ENCODE measurements at places on chromosomes 5 and 9.
A peak's percentile ranks its signal among the peaks of the same experiment; 100 is the strongest.

DNA sequence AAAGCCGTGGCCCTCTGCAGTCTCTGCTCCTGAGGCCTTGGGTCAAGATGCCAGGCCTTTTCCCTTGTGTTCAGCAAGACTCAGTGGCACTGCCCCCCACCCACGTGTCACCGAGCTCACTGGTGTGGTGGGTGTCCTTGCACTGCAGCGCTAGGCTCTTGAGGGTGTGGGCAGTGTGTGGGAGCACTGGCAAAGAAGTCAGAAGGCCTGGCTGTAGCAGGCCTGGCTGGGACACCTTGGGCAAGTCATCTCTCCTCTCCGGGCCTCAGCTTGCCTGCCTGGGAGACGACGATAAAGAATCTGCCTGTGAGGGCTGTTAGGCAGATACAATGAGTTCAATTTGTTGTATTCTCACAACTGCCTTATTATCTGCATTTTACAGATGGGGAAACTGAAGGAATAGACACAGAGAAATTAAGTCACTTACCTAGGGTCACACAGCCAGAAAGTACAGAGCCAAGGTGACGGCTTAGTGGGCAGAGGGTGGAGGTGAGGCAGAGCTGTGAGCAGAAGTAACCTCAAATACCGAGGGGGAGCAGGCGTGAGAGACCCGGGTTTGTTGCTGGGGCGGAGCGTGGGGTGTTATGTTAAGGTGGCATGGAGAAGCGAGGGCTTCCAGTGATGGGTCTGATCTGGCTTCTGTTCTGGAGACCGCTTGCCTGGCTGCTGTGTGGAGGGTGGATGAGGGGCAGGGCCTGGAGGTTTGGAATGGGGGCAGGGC, 1.4 kb downstream of the TSPAN17 start:
- DNase-seq, result peak; percentile 70

DNA sequence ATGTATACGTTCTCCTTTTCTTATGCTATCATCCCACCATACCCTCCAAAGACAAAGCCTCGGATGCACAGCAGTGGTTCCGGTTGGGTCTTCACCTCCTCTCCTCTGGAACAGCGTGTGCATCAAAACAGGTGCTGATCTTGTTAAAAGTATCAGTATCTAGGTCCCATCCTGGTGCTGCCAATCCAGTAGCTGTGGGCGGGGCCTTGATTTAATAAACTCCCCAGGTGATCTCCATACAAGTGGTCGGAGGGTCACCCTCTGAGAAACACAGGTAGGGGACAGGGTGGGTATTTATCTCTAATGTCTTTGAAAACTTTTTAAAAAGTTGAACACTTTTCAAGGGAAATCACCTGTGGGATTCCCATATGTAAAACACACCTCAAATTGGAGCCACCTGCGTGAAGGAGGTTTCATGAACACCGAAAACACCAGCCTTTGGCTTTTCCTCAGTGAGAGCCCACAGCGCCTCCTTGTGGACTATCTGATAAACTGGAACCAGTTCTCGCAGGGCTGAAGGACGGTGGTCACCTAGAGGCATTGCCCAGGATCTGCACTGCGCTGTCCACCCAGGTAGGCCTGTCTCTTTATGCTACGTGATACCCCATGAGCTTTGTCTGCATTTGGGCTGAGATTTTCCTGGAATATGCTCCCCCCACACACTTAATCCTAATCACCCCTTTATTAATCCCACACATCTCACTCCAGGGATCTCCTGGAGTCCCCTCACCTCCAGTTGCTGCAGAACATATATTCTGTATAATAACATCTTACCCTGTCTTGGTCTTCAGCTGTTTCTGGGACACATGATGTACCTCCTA, 80.5 kb upstream of the EPB41L4B start:
- DNase-seq, result no peak

- peak; percentile 88 for DNase-seq
Observed at GRCh38 chr9:101530076-101530711, 3.5 kb upstream of the RNF20 start.

GRCh38 chr5:17177501-17178372, 39.7 kb upstream of the BASP1 start:
- no peak for DNase-seq

DNA sequence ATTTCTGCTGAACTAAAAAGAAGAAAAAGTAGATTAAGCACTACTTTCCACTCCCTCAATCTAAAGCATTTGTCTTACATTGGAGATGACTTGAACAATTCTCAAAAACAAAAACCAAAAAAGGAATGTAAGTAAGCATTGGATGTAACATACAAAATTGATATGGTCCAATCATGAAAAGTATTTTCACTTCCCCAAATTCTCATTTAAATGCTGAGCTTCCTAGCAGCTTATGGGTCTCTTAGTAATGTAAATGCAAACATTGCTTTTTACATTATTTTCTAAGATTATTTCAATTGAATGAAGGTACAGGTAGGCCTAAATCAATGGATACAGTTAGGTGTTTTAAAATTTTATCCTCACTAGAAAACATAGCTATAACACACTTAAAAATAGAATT, 20.0 kb downstream of the ANKH start:
- no peak for DNase-seq

GRCh38 chr9:72012646-72013045, 47.8 kb downstream of the C9orf57 start:
- no peak for DNase-seq

DNA sequence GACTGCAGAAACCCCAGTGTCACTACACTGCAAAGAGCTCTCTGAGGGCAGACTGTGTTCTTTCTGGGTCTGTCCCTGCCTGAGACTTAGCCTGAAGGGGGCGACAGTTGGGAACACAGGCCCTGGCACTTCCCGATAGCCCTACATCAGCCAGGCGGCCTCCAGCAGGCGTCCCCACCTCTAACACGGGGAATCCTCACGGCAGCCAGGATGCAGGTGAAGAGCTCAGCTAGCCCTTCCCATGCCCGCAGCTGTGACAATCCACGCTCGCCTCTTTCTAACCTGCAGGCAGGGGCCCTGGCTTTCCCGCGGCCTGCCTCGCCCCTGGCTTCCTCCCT, 5.9 kb downstream of the MED22 start:
- DNase-seq, result no peak

DNA sequence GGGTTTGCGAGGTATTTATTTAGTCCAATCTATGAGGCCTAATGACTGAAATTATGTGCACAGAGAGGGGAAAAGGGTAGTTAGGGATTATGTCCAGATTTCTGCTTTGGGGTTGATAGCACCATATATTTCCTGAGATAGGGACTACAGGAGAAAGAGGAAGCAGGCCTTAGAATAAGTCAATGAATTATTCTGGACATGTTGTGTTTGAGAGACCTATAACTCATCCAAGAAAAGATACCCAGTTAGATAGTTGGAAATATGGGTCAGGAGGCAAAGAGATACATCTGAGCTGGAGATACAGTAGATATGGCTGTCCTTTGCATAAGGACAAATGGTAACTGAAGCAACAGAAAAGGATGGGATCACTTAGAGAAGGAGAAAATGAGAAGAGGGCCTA, 53.1 kb downstream of the NR3C1 start:
- no peak for DNase-seq

DNA sequence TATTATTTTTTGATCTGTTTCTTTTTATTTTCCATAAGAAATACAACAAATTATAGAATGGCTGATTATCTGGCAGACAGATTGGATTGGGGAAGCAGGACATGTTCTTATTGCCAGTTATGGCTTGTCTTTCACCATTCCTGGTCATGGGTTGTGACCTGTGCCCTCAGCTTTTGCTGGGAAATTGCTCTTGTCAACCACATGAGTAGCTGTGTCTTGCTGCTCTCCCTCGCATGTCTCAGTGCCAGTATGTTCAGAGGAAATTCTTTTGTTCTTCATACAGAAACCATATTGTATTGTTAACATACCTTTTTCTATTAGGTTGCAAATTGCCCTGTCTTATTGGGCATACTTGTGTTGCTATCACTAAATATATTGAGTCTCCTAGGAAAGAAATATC, 344.1 kb downstream of the OSTF1 start:
- DNase-seq, result no peak

- DNase-seq, result no peak
Observed at GRCh38 chr5:21765406-21765805, 1087.7 kb downstream of the CDH12 start.

DNA sequence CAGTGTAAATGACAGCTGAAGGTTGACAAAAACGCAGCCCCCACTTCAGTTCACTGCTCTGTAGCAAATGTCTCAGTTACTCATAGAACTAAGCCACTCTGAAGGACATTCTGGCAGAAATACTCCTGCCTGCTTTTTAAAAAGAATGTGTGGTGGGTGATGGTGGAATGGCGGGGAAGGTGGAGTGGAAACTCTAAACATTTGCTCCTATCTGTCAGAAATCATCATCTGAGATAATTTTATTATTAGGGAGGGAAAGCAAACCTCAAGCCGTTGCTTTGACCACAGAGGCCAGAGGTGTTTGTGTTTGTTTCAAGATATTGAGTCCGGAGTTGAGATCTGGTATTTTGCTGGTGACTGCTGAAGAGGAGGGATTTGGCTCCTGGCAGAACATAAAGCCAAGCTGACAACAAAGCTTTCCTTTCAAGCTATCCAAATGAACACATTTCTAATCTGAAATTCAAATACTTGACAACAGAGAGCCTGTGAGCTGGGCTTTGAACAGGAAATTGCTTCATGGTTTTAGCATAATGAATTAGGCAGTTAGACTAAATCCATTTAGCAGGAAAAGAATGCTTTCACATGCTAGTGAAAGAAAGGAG, 362.7 kb downstream of the CSNK1G3 start:
- no peak for DNase-seq

GRCh38 chr5:81883371-81883770, 88.5 kb upstream of the ATG10 start:
- DNase-seq, result no peak

- no peak for DNase-seq
Observed at GRCh38 chr5:32254881-32255539, 57.7 kb downstream of the MTMR12 start.

DNA sequence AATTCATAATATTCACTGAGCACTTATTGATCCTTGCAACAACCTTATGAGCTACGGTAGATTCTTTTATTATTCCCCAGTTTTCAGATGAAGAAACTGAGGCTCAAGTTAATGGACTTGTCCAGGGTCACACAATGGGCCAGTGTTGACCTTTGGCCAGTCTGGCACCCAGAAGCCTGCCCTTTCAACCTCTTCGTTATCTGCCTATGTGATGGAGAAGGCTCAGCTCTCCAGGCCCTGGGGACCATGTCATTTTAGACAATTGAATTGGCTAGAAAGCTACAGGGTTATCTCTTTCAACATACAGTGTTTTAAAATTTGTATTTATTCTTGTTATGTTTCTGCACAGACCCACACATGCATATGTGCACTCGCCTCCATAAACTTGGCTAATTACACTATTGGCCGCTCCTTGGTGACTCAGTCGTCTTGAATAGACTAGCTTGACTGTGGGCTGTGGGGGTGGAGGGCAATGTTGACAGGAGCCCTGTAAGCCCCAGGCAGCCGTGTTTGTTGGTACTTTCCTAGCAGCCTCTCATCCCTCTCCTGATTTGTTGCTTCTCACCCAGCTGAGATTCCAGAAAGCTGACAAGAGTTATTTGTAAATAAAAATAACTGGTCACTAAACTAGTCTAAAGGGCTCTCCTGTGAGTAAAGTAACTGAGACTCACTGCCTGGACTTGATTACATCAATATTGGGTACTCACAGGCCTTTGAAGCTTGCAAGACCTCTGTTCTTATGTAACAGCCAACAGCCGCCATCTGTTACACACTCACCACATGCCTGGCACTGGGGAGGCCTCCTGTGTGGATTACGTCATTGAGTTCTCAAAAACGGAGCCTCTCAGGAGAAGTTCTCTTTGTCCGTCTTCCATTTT, 8.5 kb upstream of the ANGPTL2 start:
- DNase-seq, result peak; percentile 36

DNA sequence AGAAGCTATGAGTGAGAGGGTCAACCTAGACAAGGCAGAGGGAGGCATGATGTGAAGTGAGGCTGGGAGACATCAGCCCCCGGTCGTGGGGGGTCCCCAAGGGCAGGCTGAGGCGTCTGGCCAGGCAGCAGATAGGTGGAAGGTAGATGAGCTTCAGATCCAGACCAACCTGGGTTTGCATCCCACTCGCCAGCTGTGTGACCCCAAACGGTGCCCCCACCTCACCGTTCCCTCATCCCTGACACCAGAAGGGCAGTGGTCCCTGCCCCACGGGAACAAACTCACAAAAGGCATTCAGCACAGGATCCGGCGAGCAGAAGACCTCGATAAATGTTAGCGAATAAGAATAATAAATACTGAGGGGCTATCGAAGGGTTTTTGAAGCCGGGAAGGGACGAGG, 27.5 kb upstream of the LMX1B start:
- DNase-seq, result no peak

DNA sequence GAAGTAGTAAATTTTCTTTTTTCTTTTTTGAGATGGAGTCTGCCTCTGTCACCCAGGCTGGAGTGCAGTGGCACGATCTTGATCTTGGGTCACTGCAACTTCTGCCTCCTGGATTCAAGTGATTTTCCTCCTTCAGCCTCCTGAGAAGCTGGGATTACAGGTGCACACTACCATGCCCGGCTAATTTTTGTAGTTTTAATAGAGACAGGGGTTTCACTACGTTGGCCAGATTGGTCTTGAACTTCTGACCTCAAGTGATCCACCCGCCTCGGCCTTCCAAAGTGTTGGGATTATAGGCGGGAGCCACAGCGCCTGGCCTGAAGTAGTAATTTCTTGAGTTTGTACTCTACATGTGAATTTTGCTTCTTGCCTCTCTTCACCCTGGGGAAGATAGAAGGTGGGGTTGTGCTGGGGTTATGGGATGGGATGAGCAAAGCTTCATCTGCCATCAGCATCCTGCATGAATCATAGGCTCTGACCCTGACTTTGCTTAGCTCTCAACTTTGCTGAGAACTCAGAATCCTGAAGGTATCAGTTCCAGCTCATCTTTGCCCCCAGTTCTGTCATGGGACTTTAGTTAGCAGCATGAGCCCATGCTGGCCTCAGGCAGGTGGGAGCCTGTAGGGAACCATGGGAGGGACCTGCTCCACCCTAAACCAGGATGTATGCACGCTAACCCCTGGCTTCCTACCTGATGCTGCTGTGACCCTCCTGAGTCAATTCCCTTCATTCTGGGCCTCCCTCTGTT, 9.3 kb upstream of the CCL21 start:
- DNase-seq, result no peak

DNA sequence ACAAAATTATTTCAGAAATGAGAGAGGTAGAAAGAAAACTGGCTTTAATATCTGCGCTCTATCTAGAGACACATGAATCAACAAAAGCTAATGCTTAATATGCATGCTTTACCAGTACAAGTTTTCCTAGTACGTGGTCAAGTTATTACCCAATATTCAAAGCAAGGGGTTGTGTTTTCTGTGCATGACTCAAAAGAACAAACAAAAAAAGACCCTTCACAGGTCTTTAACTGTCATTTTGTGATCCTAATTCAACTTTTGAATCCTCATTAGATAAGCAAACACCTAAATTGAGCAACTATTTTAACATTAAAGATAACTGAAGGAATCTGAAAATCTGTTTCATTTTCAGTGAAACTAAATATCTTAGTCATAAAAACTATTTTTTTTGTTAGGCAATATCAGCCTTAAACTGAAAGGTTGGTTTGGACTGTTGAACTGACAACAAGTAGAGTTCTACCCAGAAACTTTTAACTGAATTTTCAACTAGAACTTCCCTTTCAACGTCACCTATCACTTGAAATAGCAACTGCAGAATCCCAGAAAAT, 12.5 kb downstream of the ST8SIA4 start:
- DNase-seq, result no peak

GRCh38 chr5:172364773-172365172, 81.2 kb upstream of the UBTD2 start:
- DNase-seq, result no peak

GRCh38 chr9:69980041-69980440, 63.6 kb upstream of the MAMDC2 start:
- no peak for DNase-seq
